Foreskin keratinocyte (primary cell): ENCODE measurements at places on chromosomes 13 and 19. TPM values are rescaled to one million over a fixed set of nuclear protein-coding genes. Genes with fewer than 3 reads are reported as not detected.

Gene TNPO2
- polyA plus RNA-seq, result 20.8 and 26.1 TPM in 2 replicates

Gene GPR12
- polyA plus RNA-seq, result not detected in 2 replicates

Gene UBE2L5
- polyA plus RNA-seq, result not detected in 2 replicates

GRCh38 chr13:48828962-48829411, 146.7 kb upstream of the FNDC3A start:
- DNase-seq, result peak; percentile 49

- no peak for DNase-seq
Observed at GRCh38 chr19:825897-826644, 1.6 kb upstream of the AZU1 start.

GRCh38 chr13:38685974-38686576, 802 bp upstream of the FREM2 start:
- peak; percentile 52 for DNase-seq

- DNase-seq, result no peak
Observed at GRCh38 chr13:112529216-112529615, 58.7 kb downstream of the TUBGCP3 start.

- peak; percentile 9 for DNase-seq
Observed at GRCh38 chr19:15779756-15780476, 7.5 kb upstream of the OR10H5 start.

DNA sequence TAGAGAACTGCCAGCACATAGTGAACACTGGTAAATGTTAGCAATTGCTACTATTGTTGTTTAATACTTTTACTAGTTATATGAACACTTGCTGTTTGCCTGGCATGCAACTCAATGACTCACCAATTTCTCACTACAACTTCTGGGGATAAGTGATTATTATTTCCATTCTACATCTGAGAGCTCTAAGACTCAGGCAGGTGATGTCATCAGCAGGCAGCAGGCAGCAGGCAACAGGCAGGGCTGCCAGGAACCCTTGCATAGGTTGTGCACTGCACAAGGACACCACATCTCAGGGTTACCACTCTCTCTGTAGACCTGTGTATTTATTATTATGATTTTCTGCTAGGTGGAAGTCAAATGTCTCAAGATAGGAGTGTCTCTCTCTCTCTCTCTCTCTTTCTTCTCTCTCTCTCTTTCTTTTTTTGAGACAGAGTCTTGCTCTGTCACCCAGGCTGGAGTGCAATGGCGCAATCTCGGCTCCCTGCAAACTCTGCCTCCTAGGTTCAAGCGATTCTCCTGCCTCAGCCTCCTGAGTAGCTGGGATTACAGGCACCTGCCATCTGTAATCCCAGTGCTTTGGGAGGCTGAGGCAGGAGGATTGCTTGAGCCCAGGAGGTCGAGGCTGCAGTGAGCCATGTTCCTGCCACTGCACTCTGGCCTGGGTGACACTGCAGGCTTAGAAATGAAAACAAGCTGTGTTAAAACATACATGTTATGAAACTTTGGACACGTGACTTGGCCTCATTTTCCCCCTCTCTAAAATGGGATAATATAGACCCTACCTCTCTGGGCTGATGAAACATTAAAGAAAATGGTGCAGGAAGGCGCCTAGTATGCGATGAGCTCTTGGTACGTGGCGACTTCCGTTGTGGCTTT, 22.7 kb downstream of the HPN start:
- DNase-seq, result peak; percentile 47

DNA sequence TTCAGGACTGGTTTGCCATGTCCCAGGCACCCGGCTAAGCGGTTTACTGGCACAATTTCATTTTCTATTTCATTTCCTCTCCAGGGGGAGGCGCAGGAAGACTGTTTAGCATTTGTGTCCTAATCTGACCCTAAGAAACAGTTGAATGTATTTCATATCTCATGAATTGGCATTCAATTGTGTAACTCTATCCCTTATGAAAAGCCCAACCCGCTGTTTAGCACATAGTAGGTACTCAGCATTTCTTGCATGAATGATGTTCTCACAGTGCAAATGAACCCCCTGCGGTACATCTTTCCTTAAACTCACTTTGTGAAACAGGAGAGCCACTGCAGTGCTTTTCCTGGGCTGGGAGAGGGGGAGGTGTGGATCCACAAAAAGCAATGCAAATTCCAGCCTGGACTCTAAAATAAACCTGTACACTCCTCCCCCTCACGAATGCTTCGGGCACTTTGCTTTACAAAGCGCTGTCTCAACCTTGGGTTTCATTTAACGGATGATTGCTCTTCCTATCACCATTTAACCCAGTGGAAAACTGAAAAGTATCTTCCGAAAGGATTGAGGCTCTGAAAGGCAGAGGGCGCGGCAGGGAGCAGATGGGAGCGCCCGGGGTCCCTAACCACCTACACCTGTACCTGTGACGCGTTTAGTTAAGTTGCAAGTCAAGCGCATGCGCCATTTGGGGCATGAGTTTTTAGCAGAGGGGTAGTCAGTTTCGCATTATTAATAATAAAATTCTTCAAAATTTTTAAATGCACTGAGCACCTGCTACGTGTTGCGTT, 1.2 kb upstream of the EEF2 start:
- peak; percentile 72 for DNase-seq
